Pericardium fibroblast (primary cell): ENCODE measurements at places on chromosomes 7 and 10. TPM values are rescaled to one million over a fixed set of nuclear protein-coding genes. Genes with fewer than 3 reads are reported as not detected.

The PILRA gene
- 2.2 and 5.6 TPM in 2 replicates for total RNA-seq

The CALML5 gene
- total RNA-seq = not detected in 2 replicates

The GBX1 gene
- not detected in 2 replicates for total RNA-seq

The ITIH5 gene
- 0.47 and 3.5 TPM in 2 replicates for total RNA-seq

The SLC26A3 gene
- not detected in 2 replicates for total RNA-seq

The CLDN3 gene
- not detected in 2 replicates for total RNA-seq

The CDK6 gene
- 21.4 and 33.2 TPM in 2 replicates for total RNA-seq

The COBL gene
- under 0.01 TPM in 1 of 2 replicates, not detected in the other for total RNA-seq

The ITIH2 gene
- not detected in 2 replicates for total RNA-seq

The SPDYE11 gene
- not detected in 2 replicates for total RNA-seq

The GPER1 gene
- 3.4 and 8.3 TPM in 2 replicates for total RNA-seq

The MYL10 gene
- not detected in 2 replicates for total RNA-seq

The HMX2 gene
- not detected in 2 replicates for total RNA-seq

The BZW2 gene
- total RNA-seq = 70.1 and 91.6 TPM in 2 replicates

The TMEM26 gene
- 0.12 and 1.6 TPM in 2 replicates for total RNA-seq

The NPSR1 gene
- total RNA-seq = not detected in 2 replicates

The BAIAP2L1 gene
- 1.3 and 1.6 TPM in 2 replicates for total RNA-seq

The LYZL2 gene
- not detected in 2 replicates for total RNA-seq

The WEE2 gene
- total RNA-seq = not detected in 2 replicates

The PITX3 gene
- total RNA-seq = 0.17 and 1.5 TPM in 2 replicates

The EXOC6 gene
- total RNA-seq = 0.35 and 1.5 TPM in 2 replicates

The CLEC2L gene
- not detected in 2 replicates for total RNA-seq

The CALHM2 gene
- 84.4 and 88.9 TPM in 2 replicates for total RNA-seq

The PLEKHS1 gene
- not detected in 2 replicates for total RNA-seq

The ADARB2 gene
- total RNA-seq = not detected in 2 replicates
